HAP-1 (cell line): ENCODE measurements at places on chromosomes 7 and 10.
A peak's percentile ranks its signal among the peaks of the same experiment; 100 is the strongest.

GRCh38 chr10:78173360-78174015 lies 139.8 kb downstream of the RPS24 start:
- no peak for DNase-seq

GRCh38 chr7:98745722-98746318 lies 124.0 kb downstream of the TMEM130 start:
- peak; percentile 20 for DNase-seq

DNA sequence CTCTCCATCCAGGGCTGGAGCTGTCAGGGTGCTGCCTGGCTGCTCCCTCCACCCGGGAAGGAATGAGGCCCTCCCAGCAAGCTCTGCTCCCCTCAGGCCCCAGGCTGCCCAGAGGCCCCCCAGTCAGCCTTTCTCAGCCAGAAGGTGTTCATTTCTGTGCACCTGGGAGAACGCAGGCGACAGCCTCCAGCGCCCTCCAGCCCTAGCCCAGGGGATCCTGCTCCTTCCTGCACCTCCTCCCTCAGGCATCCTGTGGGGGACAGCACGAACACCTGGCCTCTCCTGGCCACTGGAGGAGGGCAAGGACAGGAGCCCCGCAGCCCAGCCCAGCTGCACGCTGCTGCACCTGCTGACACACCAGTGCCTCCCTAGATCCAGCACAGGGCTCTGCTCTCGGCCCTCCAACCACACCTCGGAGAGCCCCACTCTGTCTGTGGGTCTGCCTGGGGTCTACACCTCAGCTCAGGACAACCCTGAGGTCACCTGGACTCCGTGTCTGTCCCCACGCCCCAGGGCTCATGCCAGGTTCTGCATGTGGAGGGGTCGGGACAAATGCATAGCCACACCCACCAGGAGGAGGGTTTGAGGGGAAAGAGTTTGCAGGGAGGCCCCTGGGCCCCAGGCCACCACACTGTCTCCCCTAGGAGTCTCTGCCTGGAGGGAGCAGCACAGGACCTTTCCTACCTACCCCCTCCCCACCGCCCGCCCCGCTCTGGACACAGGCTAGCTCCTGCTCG lies 7.4 kb upstream of the PWWP2B start:
- DNase-seq: no peak

DNA sequence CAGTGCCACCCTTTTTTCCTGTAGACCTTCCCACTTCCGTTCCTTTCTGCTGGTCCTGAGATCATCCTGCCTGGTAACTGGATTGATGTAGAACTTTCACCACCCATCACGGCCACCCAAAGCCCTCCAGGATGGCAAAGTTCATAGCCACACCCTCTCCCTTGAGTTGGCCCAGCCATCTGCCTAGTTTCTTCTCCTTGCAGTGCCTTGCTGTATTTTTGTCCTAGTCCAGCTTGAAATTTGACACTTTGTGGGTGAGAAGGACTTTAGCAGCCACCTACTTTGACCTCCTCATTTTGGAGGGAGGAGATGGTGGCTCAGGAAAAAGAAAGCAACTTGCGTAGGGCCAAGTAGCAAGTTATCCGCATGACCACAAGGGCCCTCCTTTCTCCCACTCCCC lies 140.7 kb downstream of the BUB3 start:
- no peak for DNase-seq

- DNase-seq: no peak
Observed at GRCh38 chr10:126500866-126501265, 112.6 kb upstream of the ADAM12 start.
